ENCODE measurements at places on chromosomes 4 and X.

- peak; percentile 45 for DNase-seq
Measured at GRCh38 chrX:19904778-19905367, 17.5 kb upstream of the SH3KBP1 start.

DNA sequence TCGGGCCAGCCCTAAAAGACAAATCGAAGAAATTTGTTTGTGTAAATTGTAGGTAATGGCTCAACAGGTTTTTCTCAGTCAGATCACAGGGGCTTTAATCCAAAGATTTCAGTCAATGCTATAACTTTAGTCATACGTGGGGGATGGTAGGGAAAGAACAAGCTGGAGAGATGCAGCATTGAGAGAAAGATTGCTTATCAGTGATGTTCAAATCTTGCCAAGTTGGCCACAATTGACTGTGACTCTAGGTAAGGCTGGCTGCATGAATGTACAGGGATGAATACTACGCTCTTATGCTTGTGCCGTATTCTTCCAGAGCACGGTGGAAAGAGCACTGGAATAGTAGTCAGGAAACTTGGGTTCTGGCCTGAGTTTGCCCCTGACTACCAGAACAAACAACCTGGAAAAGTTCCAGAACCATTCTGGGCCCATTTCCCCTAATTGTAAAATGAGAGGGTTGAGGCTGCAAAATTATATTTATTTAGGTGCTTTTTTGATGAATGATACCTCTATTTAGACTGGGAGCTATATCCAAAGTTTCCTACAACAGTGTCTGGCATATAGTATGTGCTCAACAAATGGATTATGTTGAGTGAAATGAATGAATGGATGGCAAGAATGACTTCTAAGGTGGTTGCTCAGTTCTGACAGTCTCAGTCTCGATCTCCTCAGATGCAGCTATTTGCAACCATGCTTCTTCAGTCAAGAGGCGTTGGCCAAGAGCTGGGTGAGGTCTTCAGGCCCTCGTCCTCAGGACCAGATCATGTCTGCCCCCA lies 44.4 kb downstream of the TSC22D3 start:
- no peak for DNase-seq

- DNase-seq: no peak
Measured at GRCh38 chrX:135383249-135383648, 38.5 kb upstream of the SMIM10L2A start.

DNA sequence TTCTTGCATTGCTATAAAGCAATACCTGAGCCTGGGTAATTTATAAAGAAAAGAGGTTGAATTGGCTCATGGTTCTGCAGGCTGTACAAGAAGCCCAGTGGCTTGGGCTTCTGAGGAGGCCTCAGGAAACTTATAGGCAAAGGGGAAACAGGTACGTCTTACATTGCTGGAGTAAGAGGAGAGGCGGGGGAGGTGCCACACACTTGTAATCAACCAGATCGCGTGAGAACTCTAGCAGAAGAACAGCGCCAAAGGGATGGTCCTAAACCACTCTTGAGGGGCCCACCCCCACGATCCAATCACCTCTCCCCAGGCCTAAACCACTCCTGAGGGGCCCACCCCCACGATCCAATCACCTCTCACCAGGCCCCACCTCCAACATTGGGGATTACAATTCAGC lies 50.6 kb upstream of the SHOX start:
- no peak for DNase-seq

GRCh38 chr4:82430964-82431745 lies 765 bp downstream of the ENOPH1 start:
- DNase-seq: peak; percentile 5

- peak; percentile 20 for DNase-seq
Measured at GRCh38 chr4:52868133-52868532, 6.0 kb downstream of the RASL11B start.

GRCh38 chr4:27973056-27973455 lies 1112.4 kb downstream of the STIM2 start:
- no peak for DNase-seq

- DNase-seq: no peak
Measured at GRCh38 chr4:77595364-77595973, 10.2 kb upstream of the CXCL13 start.

DNA sequence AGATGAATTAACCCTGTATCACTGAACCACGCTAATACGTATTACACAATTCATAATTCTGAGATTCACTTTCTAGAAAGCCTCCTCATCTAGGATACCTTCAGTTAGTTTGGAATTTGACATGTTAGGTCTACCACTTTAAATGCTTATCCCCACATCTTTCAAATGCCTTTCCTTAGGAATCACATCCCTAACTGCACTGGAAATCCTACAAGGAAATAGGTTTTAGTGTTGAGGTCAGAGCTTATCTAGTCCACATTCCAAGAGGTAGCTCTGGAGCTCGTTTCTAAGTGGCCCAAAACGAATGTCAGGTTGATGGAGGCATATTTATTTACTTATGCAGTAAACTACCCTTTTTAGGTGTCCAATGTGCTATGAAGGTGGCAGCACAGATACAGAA lies 18.0 kb downstream of the PDHA1 start:
- no peak for DNase-seq
